ENCODE measurements at places on chromosomes 5 and 9. TPM values are rescaled to one million over a fixed set of nuclear protein-coding genes. Genes with fewer than 3 reads are reported as not detected.

Gene GHR
- not detected for total RNA-seq

Gene KIF20A
- 76.3 TPM for total RNA-seq

Gene ITGA2
- total RNA-seq = 0.61 TPM

Gene SPINK13
- total RNA-seq = not detected

Gene CD72
- total RNA-seq = 8.7 TPM

Gene PROB1
- 3.2 TPM for total RNA-seq

Gene ADAMTS16
- not detected for total RNA-seq

Gene C9orf153
- 0.46 TPM for total RNA-seq

Gene TXNDC8
- total RNA-seq = not detected

Gene KLF4
- total RNA-seq = 1.2 TPM

Gene IPO11
- total RNA-seq = 69.9 TPM

Gene SSNA1
- total RNA-seq = 58.6 TPM

Gene HEMGN
- 1.5 TPM for total RNA-seq

Gene FGF1
- not detected for total RNA-seq

Gene SPINK6
- not detected for total RNA-seq

Gene CDO1
- 0.16 TPM for total RNA-seq

Gene TLX3
- total RNA-seq = not detected

Gene CDKN2B-AS1
- 0.23 TPM for total RNA-seq

Gene KCNV2
- total RNA-seq = not detected

Gene GRXCR2
- not detected for total RNA-seq

Gene PCDHGA6
- total RNA-seq = 0.14 TPM

Gene IL4
- total RNA-seq = 0.77 TPM

Gene CNTNAP3
- total RNA-seq = not detected

Gene GZMA
- 2.4 TPM for total RNA-seq

Gene SV2C
- total RNA-seq = not detected

Gene RASEF
- not detected for total RNA-seq

Gene ARHGEF37
- total RNA-seq = 2.1 TPM

Gene PCDHB13
- total RNA-seq = not detected

Gene DMRTA1
- not detected for total RNA-seq

Gene GPRIN1
- total RNA-seq = 4.1 TPM

Gene CDX1
- total RNA-seq = not detected

Gene MED7
- 16.9 TPM for total RNA-seq

Gene NOXA1
- total RNA-seq = 1.7 TPM

Gene GFRA3
- total RNA-seq = 0.09 TPM

Gene CDK9
- 63.8 TPM for total RNA-seq

Gene ANXA2R
- 3.2 TPM for total RNA-seq

Gene LCN12
- total RNA-seq = 1.1 TPM

Gene SYNPO
- 0.14 TPM for total RNA-seq

Gene WDR38
- not detected for total RNA-seq

Gene ZBED3
- total RNA-seq = 2.2 TPM

Gene BAAT
- total RNA-seq = 0.07 TPM

Gene SLC6A7
- not detected for total RNA-seq

Gene C5orf34
- total RNA-seq = 16.8 TPM

Gene TIMD4
- total RNA-seq = 2.3 TPM

Gene GADD45G
- total RNA-seq = 1.6 TPM

Gene PCDHGA3
- total RNA-seq = not detected

Gene EGFLAM
- total RNA-seq = not detected

Gene TUSC1
- total RNA-seq = 0.59 TPM

Gene CBY3
- 0.40 TPM for total RNA-seq

All from activated CD4-positive, alpha-beta T cell treated with anti-CD3 and anti-CD28 coated beads for 36 hours (primary cell).